Activated effector memory CD4-positive, alpha-beta T cell treated with Interleukin-2 at 50 U/mL for 16 hours (primary cell): ENCODE measurements at places on chromosomes 5 and 9.

- no peak for DNase-seq
These were observed 14.4 kb downstream of the NINJ1 start for GRCh38 chr9:93119703-93119952.

- no peak for DNase-seq
These were observed 372.2 kb downstream of the ZSWIM6 start for GRCh38 chr5:61704289-61704688.

- no peak for DNase-seq
These were observed 110.8 kb downstream of the LHFPL2 start for GRCh38 chr5:78537821-78538220.

- DNase-seq, result no peak
These were observed 80.7 kb downstream of the C9orf152 start for GRCh38 chr9:110126986-110127864.

DNA sequence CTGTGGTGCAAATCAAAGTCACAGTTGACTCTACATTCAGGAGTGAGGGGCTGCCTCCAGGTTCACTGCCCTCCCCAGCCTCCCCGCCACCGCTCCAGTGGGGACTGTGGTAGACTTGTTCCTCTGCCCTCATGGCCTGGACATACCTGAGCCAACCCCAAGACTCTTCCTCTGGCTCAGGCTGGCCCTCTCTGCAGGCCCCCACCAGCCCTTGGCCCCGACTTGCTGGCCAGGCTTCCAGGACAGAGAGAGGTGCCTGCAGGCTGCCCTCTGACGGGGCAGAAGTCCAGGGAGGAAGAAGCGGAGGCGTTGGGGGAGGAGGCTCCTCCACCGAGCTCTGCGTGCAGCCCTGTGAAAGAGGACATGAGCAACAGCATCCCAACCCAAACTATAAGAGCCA lies 2.8 kb upstream of the SARDH start:
- DNase-seq, result no peak

DNA sequence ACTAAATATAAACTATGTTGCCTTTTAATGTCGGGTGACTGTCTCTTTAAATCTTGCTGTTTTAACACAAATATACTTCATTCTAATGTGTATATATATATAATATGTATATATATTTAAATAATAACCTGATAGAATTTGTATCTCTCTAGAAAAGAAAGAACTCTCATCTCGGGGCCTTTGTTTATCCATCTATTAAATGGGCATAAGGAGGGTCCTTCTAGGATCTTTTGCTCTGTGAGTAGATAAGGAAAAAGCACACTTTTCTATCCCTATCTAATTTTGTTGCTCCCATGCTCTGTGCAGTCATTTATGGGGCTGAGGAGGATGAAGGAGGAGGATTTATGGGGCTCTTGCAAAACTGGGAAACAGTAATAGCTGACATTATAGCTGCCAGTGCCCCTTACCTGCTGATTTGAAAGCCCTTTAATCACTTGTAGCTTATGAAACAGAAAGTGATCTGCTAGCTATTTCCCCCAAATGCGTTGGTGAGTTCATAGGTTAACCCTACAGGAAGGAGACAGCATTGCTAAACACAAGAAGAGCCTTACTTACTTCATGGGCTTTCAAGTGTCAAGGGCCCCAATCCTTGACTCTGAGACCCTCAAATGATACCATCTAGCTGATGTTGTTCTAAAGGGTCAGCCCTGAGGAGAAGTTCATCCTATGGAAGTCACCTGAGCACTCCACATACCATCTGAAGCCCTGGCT lies 5.8 kb upstream of the PPARGC1B start:
- no peak for DNase-seq

DNA sequence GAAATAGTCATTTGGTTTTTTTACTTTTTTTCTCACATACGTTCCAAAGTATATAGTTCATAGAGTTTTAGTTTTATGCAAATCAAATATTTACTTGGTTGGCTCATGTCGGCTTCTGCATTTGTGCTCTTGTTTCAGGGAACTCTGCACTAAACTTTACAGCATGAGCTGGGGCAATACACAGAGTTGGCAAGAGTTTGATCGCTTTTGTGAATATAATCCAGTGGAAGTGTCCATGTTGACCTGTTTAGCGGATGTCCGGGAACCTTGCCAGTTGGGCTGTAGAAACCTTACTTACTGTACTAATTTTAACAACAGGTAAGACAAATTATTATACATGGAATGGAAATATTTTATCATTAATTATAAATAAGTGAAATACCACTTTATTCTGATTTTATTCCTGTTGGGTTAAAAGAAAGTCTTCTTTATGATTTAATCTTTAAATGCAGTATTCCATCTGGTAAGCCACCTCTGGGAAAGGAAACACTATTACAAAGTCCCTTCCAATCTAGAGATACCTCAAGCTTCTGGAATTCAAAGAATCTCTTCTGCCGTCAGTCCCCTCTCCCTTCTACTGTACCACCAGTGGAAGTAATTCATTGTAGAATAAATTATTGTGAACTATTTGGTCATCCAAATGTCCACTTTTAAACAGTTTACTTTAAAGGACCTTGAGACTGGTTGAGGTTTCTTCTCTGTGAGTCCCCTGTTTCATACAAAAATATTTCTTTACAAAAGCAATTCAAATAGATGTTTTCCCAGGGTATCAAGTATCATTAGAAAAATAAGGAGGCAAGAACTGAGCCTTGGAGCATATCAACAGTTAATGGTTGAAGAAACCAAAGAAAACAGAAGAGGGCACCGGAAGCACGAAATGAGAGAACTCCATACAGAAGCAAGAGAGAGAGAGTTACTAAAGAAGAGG lies 45.2 kb upstream of the GLIPR2 start:
- DNase-seq, result no peak

DNA sequence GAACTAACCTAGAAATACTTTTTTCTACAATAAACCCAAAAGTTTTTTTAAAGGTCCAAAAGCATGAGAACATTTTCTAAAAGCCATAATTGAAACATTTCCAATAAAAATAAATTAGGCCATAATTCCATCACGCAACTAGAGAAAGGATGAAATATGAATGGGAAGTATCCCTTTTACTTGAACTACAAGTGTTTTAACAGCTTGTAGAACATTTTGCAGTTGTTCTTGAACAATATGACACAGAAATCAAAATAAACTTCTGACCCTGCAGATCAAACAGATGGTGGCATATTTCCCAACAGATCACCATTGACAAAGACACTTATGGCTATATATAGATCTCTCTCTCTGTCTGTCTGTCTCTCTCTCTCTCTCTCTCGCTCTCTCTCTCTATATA lies 624.4 kb downstream of the PSAT1 start:
- DNase-seq, result no peak

DNA sequence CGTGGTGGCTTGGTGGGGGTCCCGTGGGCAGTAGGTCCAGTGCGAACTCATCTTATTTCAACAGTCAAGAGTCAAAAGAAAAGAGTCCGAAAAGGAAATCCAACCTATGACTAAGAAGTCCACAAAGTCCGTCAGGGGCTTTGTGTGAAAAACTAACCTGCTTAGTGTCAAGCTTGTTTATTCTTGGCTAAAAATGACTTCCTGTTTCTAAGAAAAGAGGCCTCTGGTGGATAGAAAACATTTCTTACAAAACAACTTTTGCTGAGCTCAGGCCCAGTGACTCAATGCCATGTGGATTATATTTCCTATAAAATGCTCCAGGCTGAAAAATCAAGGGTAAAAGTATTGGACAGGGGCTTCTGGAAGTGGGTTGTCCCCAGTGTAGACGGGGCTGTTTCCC lies 105.9 kb downstream of the GADD45G start:
- DNase-seq, result no peak

GRCh38 chr5:59828623-59829022 lies 64.9 kb downstream of the PDE4D start:
- DNase-seq, result no peak

DNA sequence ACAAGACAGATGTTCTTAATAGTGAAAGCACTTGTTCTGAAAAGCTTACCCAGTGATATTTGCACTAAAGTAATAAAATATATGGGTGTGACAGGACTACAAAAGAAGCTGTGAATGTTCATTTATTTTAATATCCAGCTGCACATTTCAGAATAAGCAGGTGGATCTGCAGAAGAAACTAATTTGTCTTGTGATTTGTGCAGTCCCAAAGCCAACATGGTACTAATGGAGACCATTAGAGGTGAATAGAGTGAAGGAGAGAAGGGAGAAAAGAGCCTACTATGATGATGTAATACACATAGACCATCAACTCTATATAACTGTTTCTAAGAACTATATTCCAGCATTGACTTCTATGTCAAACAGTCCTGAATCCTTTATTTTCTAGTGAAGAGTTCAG lies 362.8 kb downstream of the ISL1 start:
- no peak for DNase-seq
